ENCODE measurements at places on chromosomes 1 and 21. TPM values are rescaled to one million over a fixed set of nuclear protein-coding genes. Genes with fewer than 3 reads are reported as not detected.

The KCNQ4 gene
- not detected for total RNA-seq

The TMEM53 gene
- total RNA-seq = 11.7 TPM

The FCGR1A gene
- 0.07 TPM for total RNA-seq

DNA sequence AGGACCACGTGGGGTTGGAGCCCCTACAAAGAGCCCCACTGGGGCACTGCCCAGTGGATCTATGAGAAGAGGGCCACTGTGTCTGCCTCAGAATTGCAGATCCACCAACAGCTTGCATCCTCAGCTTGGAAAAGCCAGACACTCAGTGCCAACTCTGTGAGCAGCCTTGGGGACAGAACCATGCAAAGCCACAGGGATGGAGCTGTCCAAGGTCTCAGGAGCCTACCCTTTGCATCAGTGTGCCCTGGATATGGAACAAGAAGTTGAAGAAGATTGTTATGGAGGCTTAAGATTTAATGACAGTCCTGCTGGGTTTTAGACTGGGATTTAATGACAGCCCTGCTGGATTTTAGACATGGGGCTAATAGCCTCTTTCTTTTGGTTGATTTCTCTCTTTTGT, 1670.9 kb downstream of the PLA2G4A start:
- DNase-seq = peak; percentile 13

DNA sequence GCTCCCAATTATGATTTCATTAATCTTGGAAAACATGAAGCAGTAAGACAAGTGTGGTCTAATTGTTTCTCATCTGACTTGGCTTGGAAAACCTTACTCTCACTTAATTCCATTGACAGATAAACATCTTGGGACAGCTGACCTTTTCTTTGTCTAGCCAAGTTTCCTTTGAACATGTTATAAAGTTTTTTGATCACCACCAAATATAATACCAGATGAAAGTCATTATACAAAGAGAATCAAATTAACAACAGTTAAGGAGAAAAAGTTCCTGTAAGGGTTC, 50.2 kb downstream of the ALG14 start:
- DNase-seq = no peak

- no peak for DNase-seq
These were observed 142.7 kb upstream of the CSF3R start for GRCh38 chr1:36625253-36625934.

DNA sequence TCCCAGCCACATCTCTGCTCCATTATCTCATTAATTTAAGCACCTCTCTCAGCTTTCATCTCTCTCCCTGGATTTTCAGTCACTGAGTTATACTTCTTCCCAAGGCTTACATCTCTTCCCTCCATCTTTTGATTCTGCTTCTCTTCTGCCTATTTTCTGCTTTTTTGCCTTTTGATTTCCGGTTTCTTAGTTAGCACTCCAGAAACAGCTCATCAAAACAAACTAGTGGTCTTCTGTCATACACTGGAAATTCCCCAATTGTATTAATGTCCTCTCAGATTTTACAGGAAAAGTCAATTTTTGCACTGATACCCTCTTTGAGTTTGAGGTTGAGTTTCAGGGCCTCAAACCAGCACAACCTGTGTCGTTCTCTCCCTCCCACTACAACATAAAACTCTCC, 1.5 kb downstream of the LCE3E start:
- no peak for DNase-seq

DNA sequence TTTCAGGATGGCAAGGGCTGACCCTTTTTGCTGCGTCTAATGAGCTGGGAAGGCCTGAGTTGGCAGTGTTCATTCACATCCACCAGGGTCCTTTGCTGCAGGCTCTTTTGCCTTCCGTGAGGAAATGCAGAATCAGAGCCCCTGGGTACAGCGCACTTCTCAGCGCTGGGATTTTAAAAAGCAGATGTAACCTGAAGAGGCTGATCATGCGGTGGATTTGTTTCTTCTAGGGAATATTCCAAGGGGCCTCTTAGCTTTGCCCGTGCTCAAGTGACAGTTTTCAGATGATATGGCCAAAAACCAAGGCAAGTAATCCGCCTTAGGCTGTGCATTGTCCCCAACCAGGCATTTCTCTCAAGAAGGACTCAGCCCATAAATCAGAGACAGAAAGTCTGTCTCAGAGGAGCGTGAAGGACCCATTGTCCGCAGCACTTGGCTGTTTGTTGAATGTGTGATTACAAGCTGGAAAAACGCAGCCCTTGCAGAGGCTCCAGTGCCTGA, 237.6 kb downstream of the PTPRC start:
- DNase-seq = no peak

DNA sequence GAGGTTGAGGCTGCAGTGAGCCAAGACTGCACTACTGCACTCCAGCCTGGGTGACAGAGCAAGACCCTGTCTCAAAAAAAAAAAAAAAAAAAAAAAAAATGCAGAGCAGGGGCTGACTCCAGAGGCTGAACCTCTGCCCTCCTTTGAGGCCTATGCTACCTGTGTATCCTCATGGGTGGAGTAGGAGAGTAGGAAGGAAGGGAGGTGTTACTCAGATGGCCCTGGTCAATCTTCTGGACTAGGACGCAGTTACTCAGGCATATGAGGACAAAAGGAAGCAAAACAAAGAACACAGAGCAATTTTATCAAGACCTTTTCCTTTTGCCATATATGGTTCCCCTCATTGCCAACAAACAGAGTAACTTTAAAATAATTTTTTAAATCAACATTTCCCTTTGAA, 35.2 kb downstream of the TGFBR3 start:
- no peak for DNase-seq

DNA sequence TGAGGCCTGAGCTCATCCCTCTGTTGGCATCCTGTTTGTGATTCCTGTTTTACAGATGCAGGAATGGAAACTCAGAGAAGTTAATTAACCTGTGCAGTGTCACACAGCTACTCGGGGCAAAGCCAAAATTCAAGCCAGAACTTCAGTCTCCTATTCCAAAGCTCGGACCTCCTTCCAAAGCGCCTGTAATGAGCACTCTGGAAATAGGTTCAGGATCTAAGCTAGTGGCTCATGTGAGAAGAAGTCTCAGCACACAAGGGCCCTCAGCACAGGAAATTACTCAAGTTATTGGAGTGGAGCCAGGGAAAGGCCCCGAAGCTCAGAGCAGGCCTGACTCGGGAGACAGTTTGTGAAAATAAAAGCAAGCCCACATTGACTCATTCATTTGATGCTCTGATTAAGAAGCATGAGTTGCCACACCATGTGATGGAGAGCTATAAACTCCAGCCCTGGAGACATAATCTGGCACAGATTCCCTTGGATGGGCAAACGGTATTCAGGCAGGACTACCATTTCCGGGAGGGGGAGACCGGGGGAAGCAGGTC, 50.6 kb upstream of the LYST start:
- peak; percentile 68 for DNase-seq

DNA sequence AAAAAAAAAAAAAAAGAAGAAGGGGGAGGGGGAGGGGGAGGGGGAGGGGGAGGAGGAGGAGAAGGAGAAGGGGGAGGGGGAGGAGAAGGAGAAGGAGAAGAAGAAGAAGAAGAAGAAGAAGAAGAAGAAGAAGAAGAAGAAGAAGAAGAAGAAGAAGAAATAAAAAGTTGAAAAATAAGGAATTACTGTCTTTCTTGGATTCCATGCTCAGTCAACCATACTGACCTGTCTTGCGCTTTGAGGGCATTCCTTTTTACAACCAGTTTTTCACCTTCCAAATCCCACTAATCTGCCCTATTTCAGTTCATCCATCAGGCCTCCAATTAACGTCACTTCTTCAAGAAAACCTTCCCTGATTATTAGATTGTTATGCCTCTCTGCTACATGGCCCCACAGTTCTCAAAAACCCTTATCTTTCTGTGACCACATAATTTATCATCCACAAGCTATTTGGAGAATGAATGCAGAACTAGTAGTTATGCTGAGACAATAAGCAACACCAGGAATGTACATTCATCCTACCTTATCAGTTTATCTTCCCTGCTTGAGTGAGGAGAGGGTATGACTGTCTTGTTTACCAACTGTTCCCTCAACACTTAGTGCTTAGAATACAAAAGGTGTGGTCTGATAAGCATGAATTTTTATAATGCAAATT, 57.5 kb upstream of the GUCA2A start:
- no peak for DNase-seq

- DNase-seq = peak; percentile 4
These were observed 77.0 kb downstream of the ZZZ3 start for GRCh38 chr1:77605246-77606026.

DNA sequence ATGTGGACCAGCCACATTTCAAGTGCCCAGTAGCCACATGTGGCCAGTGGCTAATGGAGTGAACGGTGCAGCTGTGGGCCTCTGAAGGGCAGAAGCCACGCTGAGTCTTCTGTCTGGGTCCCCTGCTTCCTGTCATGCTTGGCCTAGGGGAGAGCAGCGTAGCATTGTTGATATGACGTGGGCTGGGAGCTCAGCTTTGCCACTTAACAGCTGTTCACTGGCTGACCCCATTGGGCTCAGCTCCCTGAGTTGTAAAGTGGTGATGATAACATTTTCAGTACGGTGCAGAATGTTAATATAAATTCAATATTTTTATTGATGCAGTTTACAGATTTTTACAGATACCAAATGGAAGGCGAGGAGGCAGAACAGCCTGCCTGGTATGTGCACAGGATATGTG, 4.5 kb downstream of the PODN start:
- DNase-seq = no peak

GRCh38 chr1:151277249-151277648, 4.8 kb upstream of the ZNF687 start:
- no peak for DNase-seq

- peak; percentile 55 for DNase-seq
These were observed 45.9 kb downstream of the WDR4 start for GRCh38 chr21:42833439-42833815.

GRCh38 chr1:89552471-89553081, 27.9 kb downstream of the LRRC8B start:
- no peak for DNase-seq

Measured in hepatocyte (in vitro differentiated cells).